Mesothelial cell of epicardium (in vitro differentiated cells): ENCODE measurements at places on chromosomes 5 and 9.

DNA sequence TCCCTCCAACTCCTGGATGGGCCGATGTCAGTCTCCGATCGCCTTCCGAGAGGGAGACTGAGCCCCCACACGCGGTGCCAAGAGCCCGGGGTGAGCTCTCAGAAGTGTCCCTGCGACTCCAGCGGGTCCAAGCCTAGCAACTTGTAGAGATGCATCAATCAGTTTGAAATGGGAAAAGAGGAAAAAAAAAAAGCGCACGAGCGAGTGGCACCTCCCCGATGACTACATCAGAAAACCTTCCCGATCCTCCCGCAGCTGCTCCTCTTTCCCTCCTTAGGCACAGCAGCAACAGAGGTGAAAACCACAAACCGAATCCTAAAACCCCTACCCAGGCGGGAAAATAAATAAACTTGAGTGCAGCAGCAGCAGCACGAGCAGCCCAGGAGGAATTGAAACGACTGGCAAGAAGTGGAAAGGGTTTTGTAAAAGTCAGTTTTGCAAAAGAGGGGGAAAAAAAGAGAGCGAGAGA, 1.0 kb upstream of the EFNA5 start:
- H3K27ac ChIP-seq = peak overlapping the region; percentile 96
- H3K27me3 ChIP-seq = no peaks in the 10 kb centered on the region
- peak overlapping the region; percentile 87 for H3K4me3 ChIP-seq
- H3K4me1 ChIP-seq = peaks cover 20% of the 10 kb centered on the region
- no peaks in the 10 kb centered on the region for H3K36me3 ChIP-seq
- DNase-seq = no peak

GRCh38 chr5:173454736-173455598, 126.8 kb upstream of the STC2 start:
- peaks cover 8% of the 10 kb centered on the region for H3K27me3 ChIP-seq
- H3K36me3 ChIP-seq = no peaks in the 10 kb centered on the region
- H3K4me1 ChIP-seq = no peaks in the 10 kb centered on the region
- no peak for DNase-seq
- no peak overlapping the region for H3K4me3 ChIP-seq

DNA sequence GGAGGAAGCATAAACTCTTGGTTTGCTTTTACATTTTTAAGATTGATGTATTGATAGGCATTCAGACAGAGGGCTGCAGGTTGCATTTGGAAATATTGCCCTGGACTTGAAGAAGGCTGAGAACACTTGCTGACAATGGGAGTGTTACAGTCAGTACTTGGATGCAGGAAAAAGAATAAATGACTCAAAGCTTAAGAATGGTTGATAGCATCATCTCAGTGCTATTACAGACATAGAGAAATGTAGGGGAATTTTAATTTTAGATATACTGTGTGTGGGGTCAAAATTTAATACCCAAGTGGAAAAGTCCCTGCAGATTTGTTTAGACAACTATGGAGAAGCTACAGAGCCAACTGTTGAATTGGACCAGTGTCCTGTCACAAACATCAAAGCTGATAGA, 101.1 kb downstream of the ISL1 start:
- H3K4me3 ChIP-seq = no peak overlapping the region
- H3K27me3 ChIP-seq = no peaks in the 10 kb centered on the region
- no peaks in the 10 kb centered on the region for H3K36me3 ChIP-seq
- H3K27ac ChIP-seq = no peak overlapping the region

DNA sequence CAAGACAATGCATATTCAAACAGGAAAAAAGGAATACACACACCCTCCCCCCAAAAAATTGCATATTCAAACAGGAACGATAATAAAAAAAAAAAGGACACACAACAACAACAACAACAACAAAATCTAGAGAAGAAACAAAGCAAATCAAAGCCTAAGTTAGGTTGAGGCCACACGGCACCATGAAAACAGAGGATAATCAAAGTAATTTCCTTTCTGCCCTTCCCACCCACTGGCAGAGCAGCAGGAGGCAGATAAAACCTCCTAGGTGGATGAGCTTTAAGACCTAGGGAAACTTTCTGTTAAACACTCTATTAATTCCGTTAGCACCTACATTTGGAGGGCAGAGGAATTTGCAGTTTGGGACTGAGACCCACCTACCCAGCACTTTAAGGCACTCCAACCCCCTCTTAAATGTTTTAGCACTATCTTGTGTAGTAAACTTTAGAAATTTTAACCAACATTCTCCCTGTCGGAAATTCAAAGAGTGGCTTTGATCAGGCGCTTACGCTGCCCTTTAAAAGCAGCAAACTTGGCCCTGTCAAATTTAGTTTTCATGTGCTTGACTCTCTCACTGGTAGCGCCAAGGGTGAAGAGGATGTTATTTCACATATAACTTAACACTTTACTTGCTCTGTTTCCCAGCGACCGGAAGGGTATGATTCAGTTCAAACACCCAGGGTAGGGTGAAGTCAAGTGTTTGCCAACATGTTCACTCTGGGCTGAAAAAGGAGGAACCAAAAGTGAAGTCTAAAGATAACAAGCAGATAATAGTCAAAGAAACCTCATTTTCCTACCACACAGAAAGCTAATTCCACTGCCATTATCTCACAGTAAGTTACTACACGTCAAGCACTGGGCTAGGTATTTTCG, 9.2 kb downstream of the ENC1 start:
- no peak for DNase-seq
- H3K27ac ChIP-seq = peak overlapping the region; percentile 65
- peaks cover 57% of the 10 kb centered on the region for H3K36me3 ChIP-seq
- H3K4me1 ChIP-seq = peaks cover 42% of the 10 kb centered on the region
- no peak overlapping the region for H3K4me3 ChIP-seq

DNA sequence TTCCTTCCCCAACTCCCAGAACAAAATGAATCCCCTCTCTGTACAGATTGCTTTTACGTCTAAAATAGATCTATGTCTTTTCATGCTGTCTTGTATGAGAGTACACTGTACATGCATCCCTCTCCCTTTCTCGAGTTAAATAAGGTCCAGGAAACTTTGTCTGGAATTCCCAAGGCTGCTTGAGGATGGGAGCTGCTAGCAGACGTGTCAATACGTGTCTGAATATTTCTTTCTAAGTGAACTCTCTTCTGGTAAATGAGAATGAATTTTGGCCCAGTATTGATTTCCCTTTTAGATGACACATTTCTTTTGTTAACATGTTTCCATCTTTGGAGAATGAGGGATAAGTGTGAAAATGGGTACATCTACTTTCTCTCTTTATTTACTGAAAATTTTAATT, 59.6 kb upstream of the GAS1 start:
- H3K4me3 ChIP-seq = no peak overlapping the region
- peaks cover 32% of the 10 kb centered on the region for H3K4me1 ChIP-seq
- H3K27ac ChIP-seq = peak overlapping the region; percentile 89

- H3K36me3 ChIP-seq = peaks cover 2% of the 10 kb centered on the region
- peaks cover 10% of the 10 kb centered on the region for H3K4me1 ChIP-seq
- DNase-seq = no peak
- H3K27me3 ChIP-seq = peaks cover 5% of the 10 kb centered on the region
These were observed 5.1 kb downstream of the AIF1L start for GRCh38 chr9:131101207-131101964.

- DNase-seq = no peak
- no peak overlapping the region for H3K27ac ChIP-seq
- no peaks in the 10 kb centered on the region for H3K27me3 ChIP-seq
These were observed 136.3 kb downstream of the MYO10 start for GRCh38 chr5:16799796-16800195.

GRCh38 chr5:80835128-80835527, 125.0 kb upstream of the RASGRF2 start:
- no peak overlapping the region for H3K27ac ChIP-seq
- no peaks in the 10 kb centered on the region for H3K4me1 ChIP-seq
- H3K27me3 ChIP-seq = no peaks in the 10 kb centered on the region
- H3K36me3 ChIP-seq = peaks cover 11% of the 10 kb centered on the region

DNA sequence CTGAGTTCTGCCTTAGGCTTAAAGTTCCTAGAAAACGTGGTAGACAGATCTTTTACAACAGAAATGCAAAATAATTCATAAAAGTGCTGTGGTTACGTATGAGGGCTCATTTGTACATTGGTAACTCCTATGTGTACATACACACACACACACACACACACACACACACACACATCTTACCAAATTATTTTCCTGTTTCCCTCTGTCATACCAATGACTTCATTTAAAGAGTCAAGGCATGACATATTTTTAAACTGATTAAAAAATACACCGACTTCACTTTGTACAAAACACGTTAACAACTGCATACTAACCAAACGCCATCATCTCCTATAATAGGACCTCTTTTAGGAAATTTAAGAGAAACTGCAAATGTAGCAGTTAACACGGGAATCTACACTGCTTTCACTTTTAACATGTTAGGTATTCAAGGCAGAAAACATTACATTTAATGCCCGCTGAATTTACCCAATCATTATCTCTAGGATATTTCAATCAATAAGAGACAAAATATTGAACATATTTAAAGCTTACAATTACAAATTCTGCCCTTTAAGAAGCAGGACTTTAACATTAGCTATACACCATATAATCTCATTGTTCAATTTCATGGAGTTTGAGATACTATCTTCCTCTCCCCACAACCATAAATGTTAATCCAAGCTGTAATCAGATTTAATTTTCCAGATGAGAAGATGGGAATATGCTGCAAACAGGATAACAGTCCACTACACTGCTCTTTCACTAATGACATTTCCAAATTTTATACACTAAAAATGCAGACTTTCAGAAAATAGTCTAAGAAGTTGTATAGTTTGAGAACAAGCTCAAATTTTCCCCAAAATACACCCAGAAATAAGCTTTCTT, 133.1 kb downstream of the DENND1A start:
- no peaks in the 10 kb centered on the region for H3K36me3 ChIP-seq
- no peak overlapping the region for H3K4me3 ChIP-seq
- H3K4me1 ChIP-seq = no peaks in the 10 kb centered on the region
- peaks cover 31% of the 10 kb centered on the region for H3K27me3 ChIP-seq

GRCh38 chr9:109787735-109788134, 7.7 kb downstream of the PALM2AKAP2 start:
- H3K4me3 ChIP-seq = no peak overlapping the region
- H3K27ac ChIP-seq = no peak overlapping the region

GRCh38 chr9:109246533-109246932, 74.3 kb downstream of the EPB41L4B start:
- no peak overlapping the region for H3K27ac ChIP-seq
- peaks cover 1% of the 10 kb centered on the region for H3K4me1 ChIP-seq
- DNase-seq = no peak
- no peak overlapping the region for H3K4me3 ChIP-seq

DNA sequence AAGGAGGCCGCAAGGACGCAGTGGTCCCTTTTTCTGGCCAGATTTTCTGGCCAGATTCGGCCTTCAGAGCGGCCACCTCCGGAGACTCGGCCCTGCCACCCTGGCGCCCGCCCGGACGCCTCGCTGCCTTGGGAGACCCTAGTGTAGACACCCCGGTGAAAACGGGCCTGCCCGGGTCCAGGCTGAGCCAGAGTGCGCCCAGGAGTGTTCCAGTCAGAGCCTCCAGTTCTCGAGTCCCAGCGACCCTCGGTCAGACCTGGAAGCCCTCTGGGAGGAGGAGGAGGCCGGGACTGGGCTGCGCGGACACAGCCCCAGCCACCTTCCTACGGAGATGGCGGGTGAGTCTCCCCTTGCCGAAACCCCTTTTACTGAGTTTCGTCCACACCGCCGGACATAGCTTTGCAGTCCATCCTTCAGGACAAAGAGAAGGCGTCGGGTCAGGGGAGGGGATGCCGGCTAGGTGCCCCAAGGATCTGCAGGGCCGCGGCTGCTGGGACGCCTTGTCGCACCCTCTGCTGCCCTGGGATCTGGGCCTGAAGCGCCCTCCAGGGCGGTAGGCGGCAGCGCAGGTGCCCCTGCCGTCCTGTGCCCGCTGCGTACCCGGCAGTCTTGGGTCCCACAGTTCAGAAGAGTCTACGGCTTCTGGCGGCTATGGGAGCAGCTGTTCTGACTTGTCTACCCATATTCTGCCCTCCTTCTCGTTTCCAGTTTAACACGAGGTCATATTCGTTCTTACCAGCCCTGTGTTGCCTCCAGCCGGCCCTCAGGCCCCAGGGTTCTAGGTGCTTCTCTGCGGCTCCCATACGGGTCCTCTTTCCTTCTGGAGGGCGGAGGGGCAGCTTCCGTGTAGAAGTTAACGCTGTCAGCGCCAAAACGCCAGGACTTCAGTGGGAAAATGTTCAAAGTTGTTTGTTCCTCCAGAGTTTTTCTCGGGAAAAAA, 1771.7 kb upstream of the CDH9 start:
- no peaks in the 10 kb centered on the region for H3K4me1 ChIP-seq
- H3K27me3 ChIP-seq = no peaks in the 10 kb centered on the region
- DNase-seq = no peak
- H3K36me3 ChIP-seq = no peaks in the 10 kb centered on the region
- no peak overlapping the region for H3K27ac ChIP-seq
- H3K4me3 ChIP-seq = no peak overlapping the region

GRCh38 chr9:69317081-69317480, 7.9 kb upstream of the ENTREP1 start:
- no peak overlapping the region for H3K4me3 ChIP-seq
- H3K4me1 ChIP-seq = peaks cover 18% of the 10 kb centered on the region
- peaks cover 12% of the 10 kb centered on the region for H3K27me3 ChIP-seq
- peaks cover 4% of the 10 kb centered on the region for H3K36me3 ChIP-seq
- H3K27ac ChIP-seq = no peak overlapping the region

- no peak for DNase-seq
- peaks cover 29% of the 10 kb centered on the region for H3K4me1 ChIP-seq
- H3K27me3 ChIP-seq = no peaks in the 10 kb centered on the region
These were observed 131.3 kb upstream of the NR3C1 start for GRCh38 chr5:143534761-143535154.

DNA sequence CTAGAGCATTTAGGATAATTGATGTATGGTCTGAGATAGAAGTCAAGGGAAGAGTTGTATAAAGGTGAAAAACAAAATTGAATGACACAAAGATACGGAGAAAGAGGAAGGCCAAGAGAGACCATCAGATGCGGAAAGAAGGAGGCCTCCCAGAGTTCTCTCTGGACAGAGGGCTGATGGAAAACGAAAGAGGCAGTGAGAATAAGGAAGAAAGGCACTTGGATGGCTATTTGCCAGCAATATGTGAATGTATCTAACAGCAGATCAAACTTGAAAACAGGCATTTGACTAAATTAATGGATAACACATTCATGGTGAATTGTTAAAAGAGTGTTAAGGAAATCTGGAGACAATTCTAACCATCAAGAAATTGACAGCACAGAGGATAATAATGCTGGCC, 2.4 kb upstream of the DOCK8 start:
- H3K4me3 ChIP-seq = no peak overlapping the region
- H3K36me3 ChIP-seq = no peaks in the 10 kb centered on the region
- H3K4me1 ChIP-seq = peaks cover 5% of the 10 kb centered on the region
- H3K27ac ChIP-seq = no peak overlapping the region

DNA sequence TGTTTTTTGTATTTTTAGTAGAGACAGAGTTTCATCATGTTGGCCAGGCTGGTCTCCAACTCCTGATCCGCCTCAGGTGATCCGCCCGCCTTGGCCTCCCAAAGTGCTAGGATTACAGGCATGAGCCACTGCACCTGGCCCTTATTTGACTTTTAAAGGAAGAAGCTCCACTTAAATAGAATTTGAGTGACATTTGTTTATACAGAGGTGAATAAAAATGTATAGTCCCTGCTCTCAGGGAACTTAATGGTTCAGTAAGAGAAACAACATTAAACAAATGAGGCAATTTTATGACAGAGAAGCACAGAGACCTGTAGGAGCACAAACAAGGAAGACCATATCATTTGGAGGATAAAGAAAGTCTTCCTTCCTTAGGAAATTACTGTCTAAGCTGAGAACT, 65.7 kb downstream of the C9orf152 start:
- H3K27me3 ChIP-seq = no peaks in the 10 kb centered on the region
- H3K4me3 ChIP-seq = no peak overlapping the region
- no peak for DNase-seq
- H3K36me3 ChIP-seq = peaks cover 24% of the 10 kb centered on the region
- no peak overlapping the region for H3K27ac ChIP-seq
